Fibroblast of villous mesenchyme (primary cell): ENCODE measurements at places on chromosomes 7 and 10. TPM values are rescaled to one million over a fixed set of nuclear protein-coding genes. Genes with fewer than 3 reads are reported as not detected.

The AOC1 gene
- not detected in 2 replicates for total RNA-seq

The TFPI2 gene
- 140 and 218 TPM in 2 replicates for total RNA-seq

The NFKB2 gene
- total RNA-seq, result 16.8 and 37.6 TPM in 2 replicates

The INHBA gene
- total RNA-seq, result 65.2 and 84.7 TPM in 2 replicates

The CDNF gene
- 0.43 and 1.3 TPM in 2 replicates for total RNA-seq

The HABP2 gene
- total RNA-seq, result not detected in 2 replicates

The INPP5F gene
- 25.8 and 38.0 TPM in 2 replicates for total RNA-seq

The INA gene
- 1.3 and 1.7 TPM in 2 replicates for total RNA-seq

The PON1 gene
- not detected in 2 replicates for total RNA-seq

The ADAMTS14 gene
- 0.86 and 1.6 TPM in 2 replicates for total RNA-seq

The TCERG1L gene
- not detected in 2 replicates for total RNA-seq

The C10orf95 gene
- not detected in 2 replicates for total RNA-seq

The SAP25 gene
- total RNA-seq, result 0.32 TPM in 1 of 2 replicates, not detected in the other
